ENCODE measurements at places on chromosomes 5 and 9.

DNA sequence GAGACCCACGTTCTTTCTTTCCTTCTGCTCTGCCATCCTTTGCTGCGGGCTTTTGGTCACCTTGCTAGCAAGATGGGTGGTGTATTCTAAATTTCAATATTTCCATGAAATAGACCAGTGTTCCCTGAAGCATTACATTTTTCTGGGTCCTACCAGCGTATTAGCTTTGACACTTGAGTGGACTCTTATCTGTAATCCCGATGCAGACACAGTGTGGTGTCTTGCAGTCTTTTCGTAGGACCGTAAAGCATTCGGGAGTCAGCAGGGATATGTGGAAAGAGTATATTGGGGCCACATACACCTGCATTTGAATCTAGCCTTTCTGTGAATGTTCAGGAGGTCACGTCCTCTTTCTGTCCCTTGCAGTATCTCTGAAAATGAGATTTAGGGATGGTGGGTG is 124.7 kb upstream of the CPEB4 start:
- DNase-seq: no peak

DNA sequence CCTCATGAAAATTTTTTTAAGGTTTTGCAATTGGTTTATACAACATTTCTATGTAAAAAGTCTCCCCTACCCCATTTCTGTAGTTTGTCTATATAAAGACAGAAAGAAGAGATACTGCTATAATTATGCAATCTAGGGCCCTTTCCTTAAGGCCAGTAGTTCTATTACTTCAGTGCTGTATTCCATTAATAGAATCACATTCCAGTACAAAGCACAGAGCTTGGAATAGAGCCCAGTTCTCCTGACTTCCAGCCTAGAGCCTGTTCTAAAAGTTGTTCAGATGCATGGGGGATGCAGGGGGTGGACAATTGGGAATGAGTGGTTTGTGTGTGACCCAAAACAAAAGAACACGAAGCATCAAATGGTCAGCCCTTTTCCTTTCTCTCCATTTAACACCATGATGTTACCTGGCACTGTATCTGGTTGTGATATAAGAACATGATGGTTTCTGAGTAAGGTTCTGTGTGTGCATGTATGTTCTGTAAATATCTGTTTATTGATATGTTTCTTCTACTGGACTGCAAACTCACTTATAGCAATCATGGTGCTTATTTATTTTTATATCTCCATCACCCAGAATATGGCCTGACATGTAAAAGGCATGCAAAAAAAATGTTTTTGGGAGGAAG is 8.2 kb upstream of the GRAMD2B start:
- DNase-seq: no peak

- no peak for DNase-seq
Observed at GRCh38 chr9:134189470-134190231, 25.3 kb upstream of the RNU6ATAC start.

DNA sequence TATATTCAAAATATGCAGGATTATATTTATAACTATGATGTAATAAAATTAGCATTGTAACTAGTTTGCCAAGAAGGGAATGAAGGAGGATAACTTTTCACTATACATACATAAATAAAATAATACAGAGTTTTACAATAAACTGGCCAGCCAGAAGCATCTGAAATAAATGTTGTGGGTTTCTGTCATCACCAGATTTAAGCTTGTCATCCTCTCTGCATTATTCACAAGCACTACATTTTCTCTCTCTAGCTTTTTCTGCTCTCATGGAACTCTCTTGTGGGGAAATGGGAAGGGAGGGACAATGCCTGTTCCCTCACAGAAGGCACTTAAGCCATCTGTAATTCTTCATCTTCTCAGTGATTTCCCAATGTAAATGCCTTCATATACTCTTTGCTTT is 626.8 kb downstream of the SEMA5A start:
- DNase-seq: no peak

DNA sequence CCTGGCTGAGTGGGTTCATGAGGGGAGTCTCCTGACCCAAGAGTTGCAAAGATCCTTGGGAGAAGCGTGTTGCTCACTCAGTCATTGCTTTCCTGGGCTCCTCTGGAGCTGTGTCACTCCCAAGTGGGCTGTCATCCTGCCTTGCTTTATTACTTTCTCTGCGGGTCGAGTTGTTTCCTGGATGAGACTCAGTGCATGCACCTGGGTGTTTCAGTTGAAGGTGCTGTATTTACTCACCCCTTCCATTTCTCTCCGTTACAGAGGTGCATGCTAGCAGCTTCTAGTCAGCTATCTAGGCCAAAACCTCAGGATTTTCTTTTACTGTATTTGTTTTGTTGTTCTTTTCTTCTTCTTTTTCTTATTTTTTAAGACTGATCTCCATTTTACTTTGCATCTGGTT is 785.5 kb upstream of the EDIL3 start:
- DNase-seq: no peak

GRCh38 chr5:116573279-116573701 is 1.3 kb downstream of the SEMA6A start:
- DNase-seq: no peak

DNA sequence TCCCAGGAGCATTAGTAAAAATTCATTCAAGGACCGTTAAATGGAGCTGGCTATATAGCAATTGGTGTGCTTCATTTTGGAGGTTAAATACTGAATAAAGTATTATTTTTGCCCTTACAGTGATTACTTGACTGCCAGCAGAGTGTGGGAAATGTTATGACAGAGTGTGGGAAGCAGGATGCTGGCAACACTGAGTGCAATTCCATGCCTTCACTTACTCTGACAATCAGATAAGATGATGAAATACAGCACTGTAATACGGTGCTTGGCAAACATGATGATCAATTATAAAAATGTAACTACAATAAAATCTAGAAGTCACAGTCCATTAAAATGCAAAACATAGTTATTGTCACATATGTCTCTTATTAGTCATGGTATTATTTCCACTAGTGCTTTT is 651.3 kb downstream of the PTPRD start:
- no peak for DNase-seq

DNA sequence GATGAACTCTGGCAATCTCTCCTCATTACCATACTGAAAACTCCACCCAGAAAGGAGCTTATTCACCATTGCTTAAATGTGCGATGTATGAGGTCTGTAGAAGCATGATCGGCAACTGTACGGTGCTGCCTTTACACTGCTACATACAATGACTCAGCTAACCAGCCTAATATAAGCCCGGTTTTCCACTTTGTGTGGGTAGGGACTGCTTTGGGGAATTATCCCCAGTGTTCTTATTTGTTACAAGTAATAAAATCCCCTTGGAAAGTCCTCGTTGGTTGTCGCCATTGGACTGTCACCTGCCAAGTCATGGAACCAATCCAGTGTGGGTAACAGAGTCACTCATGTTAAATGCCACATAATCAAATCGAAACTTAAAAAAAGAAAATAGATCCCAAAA is 23.5 kb upstream of the TENT2 start:
- no peak for DNase-seq

DNA sequence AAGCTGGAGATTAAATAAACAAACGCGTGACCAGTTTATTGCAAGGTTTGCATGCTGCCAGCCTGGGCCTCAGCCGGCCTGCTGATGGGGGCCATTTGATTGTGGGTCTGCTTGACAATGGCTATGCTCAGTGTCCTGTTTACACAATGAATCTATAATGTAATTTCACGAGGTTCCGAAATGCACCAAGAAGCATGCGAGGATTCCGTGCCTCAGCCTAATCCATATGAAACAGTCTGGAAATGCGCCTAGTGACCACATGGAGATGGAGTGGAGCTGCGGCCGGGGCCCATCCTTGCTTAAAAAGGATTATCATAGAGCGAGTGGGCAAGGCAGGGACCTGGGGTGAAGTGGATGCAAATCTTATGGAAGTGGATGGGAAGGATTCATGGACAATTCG is 382.4 kb downstream of the CDK5RAP2 start:
- DNase-seq: no peak

DNA sequence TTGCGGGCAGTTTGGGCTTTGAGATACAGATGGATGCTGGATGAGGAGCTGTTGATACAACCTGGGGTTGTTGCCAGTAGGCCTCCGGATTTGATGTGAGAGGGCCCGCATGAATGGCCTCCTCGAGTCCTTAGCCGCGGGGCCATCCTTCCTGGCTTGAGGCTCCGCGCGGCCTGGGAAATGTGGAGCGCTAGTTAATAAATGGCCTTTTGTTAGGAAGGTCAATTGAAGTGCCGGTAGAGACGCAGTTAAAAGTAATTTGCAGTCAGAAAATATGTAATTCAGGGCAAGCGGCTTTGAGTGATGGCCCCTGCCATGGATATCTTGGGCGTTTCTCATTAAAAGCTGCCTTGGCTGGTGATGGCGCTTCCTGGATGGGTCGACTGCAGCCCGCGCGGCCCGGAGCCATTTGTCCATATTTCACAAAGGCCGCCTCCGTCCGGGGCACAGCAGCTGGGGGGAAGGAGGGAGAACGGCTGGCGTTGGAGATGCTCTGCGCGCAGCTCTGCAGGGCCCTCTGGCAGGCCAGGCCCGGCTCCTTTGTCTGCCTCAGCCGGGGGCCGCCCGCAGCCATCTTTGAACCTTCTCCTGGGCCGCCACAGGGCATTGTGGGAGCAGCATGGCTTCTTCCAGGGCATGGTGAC is 11.2 kb downstream of the MVB12B start:
- no peak for DNase-seq

DNA sequence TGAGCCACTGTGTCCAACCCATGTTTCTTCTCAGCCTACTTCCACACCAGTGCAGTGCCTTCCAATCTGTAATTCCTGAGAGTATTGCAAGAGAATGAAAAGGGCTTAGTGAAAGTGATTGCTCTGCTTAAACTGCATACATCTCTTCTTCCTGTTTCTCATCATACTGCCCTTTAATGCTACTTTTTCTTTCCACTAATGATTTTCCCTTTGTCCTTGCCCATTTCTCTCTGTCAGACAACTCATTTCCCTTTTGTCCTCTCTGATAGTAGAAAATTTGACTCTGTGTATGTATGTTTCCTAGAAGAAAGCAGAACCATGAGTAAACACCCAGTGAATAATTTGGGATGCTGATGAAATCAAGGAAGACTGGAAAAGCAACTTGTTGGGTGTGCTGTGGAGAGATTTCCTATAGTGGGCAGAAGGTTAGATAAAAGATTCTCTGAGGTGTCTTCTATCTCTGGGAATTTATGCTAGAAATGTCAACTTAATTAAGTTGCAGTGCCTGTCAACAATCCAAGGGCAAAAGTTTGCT is 102.2 kb upstream of the CHD1 start:
- DNase-seq: no peak

DNA sequence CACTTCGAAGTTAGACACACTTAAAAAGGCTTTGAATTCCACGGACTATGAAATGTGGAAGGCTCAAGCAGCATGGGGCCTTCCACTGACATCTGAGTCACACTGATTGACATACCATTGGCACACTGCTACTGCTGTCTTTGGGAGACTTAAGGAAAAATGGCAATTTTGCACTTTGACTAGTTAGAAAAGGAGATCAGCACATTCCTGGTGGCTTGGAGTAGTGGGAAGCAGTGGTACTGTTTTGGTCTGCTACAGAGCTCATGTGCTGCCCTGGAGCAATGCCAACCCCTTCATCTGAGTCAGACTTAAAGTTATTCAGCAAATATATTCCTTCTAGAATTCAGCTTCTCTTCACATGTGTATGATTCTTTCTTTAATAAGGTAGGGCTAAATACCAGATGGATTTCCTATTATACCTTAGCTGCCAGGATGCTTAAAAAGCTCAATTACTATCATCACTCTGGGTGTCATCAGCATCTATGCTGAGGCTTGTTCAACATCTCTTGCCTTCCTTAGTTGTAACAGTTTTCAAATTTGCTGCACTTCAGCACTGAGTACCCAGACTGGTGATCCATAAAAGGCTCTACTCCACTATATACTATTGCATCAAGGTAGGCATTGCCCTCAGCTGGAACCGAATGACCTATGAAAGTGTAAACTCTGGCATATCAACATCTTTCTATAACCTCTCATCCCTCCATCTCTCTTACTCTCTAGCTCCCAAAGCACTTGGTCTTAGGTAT is 42.3 kb upstream of the MOCS2 start:
- DNase-seq: peak; percentile 18

GRCh38 chr9:12718482-12719026 is 25.4 kb downstream of the TYRP1 start:
- DNase-seq: no peak

DNA sequence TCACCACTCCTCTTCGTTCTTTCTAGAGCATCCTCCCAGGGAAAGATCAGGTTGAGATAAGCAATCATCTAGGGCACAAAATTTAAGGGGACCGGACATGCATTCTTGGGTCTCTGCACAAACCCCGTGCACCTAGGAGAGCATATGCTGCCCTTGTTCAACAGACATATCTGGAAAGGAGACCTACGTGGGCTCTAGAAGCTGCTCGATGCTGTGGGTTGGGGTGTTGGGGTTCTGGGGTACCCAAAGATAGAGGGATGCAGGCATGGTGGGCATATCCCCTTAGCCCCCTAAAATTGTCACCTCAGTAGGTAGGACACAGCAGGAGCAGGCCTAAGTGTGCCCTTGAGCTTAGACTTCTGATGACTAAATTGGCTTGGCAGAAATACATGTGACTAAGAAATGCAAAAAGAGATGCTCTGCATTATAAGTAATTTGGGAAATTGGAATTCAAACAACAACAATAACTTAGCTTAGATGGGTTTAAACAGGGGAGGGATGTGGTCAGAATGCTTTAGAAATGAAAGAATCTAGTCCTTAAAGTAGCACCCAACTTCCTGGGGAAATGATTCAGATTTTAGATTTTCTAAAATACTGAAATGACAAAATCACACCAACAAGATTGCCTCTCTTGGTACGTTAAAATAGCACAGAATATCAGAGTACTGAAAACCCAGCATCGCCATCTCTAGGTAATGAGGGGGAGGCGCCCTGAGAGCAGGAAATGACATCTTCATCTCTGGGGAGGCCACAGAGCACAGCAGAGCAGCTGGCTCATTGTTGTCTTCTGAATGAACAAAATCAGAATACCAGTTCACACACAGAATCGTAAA is 172.3 kb downstream of the GNA14 start:
- no peak for DNase-seq

DNA sequence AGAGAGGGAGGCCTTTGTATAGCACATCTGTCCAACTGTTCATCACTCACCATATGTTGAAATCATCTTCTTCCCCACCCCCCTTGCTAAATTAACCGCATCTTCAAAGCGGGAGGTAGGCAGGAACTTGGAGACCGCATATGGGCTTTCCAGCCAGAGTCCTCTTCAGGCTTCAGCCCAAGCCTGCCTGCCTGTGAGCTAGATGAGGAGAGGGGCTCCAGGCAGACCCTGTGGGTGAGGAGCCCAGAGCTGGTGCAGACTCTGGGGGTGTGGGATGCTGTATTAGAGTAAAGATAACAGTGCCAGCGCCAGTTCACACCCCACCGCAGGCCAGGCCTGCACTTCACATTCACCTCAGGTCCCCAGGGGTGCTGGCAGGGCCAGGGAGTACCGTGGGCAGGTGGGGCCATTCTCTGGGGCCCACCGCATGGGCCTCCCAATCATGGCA is 16.2 kb downstream of the PRRC2B start:
- DNase-seq: no peak

DNA sequence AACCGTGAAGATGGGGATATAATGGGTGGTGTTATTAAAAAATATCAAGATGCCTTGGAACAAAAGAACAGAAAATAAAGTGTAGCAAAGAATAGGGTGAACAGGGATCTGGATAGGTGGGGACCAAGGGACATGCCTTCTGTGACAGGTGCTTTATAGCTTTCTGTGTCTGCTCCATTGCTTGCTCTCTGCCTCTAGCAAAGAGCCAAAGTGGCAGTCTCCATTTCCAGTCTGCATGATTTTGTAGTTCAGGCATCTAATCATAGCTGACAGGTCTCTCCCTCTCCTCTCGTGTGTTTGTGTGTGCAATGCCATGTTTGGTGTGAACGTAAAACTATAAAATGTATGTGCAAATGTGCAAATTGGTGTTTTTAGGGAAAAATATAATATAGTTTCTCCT is 35.0 kb downstream of the LRRTM2 start:
- DNase-seq: no peak

- DNase-seq: no peak
Observed at GRCh38 chr5:113215401-113216060, 219.3 kb downstream of the TSSK1B start.

All from LoVo (cell line).